ENCODE measurements at places on chromosomes 2 and 18.

- no peak for DNase-seq
These were observed 288.9 kb upstream of the ETAA1 start for GRCh38 chr2:67108231-67108630.

DNA sequence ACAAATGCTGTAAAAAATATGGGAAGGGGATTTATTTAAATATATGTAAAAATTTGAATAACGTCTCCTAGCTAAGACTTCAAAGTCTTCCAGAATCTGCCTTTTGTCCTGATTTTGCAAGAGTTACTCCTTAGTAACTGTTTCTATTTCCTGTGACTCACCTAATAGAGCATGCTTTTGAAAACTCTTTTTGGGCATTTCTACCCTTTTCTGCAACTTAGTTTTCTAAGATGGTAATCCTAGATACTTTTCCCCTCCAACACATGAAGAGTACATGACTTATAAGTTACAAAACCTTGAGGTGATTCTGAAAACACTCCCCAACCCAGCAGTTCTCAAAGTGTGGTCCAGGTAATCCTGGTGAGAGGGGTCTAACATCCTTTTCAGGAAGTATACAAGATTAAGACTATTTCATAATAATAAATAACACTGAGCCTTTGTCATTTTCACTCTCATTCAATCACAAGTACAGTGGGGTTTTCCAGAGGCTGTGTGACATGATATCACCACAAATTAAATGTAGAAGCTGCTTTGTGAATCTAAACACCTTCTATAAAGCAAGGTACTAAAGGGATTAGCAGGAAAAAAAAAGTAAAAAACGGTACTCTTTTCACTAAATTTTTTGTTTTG lies 31.9 kb downstream of the PPP4R3B start:
- peak; percentile 18 for DNase-seq

DNA sequence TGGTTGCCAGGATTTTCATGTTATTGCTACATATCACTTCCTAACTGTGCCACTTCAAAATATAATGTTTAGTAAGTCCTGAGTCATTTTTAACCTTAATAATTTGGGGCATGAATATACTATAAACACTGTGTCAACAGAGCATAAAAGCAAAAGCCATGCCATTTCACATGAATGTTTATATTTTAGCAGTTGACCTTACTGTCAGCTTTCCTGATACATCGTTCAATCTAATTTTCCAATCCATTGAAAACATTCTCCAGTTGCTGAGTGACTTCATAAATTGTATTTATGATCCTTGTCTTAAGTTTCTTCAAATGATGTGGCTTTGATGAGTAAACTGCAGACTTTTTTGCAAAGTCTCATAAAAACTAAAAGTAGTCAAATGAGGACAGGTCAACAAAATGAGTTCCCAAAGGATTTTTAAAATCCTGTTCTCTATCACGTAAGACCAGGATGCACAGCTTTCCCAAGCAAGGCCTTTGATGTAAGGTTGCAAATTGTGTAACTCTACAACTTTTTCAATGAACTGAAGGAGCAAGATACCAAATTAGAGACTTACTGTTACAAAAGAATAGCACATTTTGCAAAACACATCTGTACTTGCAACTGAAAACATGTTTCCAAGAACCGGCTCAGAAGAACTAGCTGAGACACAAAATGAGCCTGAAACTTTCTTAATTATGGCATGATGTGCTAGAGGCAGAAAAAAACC lies 117.7 kb downstream of the SATB2 start:
- no peak for DNase-seq

DNA sequence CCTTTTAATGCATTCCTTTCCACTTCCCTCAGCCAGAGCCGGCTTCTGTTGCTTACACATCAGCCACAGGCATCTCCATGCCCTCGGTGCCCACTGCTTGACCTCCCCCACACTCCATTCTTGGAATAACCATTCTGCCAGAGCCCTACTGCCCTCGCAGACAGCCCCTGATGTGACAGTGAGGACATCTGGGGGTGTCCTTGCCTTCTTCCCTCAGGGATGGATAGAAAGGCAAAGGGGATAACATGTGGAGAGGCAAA lies 6.4 kb upstream of the NPPC start:
- no peak for DNase-seq

- peak; percentile 68 for DNase-seq
These were observed 5.9 kb downstream of the CTLA4 start for GRCh38 chr2:203873461-203873860.

- DNase-seq: no peak
These were observed 67.6 kb downstream of the DHRS9 start for GRCh38 chr2:169136885-169137534.

GRCh38 chr2:237403024-237403882 lies 10.7 kb downstream of the COL6A3 start:
- DNase-seq: no peak

DNA sequence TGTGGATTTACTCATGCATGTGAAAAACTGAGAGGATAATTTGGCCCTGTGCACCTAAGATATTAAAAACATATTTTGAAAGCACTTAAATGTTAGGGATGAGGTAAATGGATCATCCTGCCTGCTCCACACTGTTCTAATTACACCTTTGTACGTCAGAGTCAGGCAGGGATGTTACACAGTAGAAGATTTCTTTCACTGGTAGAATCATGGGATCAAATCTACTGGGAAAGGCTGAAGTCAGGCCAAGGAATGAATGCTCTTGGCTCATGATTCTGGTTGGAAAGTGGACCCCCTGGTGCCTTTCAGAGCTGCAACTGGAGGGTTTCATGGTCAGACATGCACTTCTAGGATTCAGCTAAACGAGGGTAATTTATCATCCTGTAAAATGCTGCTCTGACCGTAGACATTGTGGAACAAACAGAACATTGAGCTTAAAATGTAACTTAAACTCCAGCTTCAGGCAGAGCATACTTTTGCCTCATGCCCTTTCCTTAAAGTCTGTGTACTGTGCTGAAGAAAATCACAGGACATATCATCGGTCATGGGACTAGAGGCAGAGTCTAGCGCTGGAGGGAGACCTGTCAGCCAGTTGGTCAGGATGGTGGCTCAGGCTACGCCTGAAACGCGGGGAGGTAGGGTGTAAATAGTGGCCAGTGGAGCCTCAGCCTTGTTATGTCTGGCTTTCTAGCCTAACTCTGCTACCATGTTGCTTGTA lies 4.9 kb downstream of the KCNE4 start:
- DNase-seq: no peak

DNA sequence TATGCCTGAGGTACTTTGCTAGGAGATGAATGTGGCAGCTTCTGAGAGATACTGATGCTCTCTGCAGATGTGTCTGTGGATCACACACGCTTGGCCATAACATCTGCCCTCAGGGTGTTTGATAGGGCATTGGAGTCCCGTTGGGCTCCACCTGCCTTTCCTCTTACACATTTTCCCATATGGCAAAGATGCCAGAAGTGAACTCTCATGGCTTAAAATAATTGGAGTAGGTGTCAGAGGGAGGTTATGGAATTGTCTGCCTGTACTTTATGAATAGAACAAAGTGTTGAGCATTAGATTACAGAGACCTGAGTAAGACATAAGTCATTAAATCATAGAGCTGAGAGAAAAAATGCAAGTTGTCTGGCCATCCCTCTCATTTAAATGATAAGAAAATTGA lies 75.3 kb upstream of the PNPT1 start:
- no peak for DNase-seq

DNA sequence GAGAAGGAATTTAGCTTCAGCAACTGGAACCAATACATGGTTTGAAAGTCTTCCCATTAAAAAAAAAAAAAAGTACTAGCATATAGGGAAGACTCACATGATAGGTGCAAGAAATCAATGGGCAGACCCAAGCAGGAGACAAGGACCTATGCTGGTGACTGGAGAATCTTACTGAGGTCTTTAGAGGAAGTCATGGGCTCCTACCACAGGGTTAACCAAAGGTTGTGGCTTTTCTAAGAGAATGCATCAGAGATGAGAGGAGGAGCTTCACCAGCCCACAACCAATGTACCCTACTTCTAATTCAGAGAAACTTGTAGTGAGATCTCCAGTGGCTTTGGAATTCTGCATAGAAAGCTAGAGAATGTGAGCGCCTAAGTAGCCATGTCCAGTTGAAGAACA lies 207.4 kb downstream of the NCKAP5 start:
- DNase-seq: no peak

DNA sequence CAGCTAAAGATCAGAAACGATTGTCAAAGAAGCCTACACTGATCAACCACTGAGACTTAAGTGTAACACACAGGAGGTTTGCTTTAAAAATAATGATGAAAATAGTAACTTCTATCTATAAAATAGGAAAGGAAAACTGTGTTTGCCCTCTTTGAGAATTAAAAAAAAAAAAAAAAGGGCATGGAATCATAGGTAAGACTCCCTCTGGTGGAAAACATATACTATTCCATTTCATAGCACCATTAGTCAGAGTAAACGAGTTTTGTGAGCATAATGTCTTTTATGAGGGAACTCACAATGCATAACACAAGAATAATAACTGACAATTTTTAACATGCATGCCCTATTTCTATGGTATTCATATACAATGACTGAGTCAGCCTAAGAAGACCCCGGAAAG lies 36.3 kb downstream of the SLC35F5 start:
- no peak for DNase-seq

GRCh38 chr18:59861963-59862819 lies 37.6 kb upstream of the PMAIP1 start:
- no peak for DNase-seq

DNA sequence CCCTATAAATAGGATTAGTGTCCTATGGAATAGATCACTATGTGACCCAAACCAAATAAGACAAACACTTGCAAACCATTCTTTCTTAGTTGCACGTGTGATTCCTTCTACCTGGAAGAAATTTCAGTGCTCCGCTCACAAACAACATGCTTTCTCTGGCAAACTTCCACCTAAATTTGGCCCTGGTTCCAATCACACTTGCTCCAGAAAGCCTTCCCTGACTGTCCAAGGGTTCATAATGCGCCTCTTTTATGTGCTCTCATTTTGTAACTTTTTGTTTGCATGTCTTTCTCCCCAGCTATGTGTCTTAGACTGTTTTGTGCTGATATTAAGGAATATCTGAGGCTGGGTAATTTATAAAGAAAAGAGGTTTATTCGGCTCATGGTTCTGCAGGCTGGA lies 69.8 kb downstream of the GRB14 start:
- no peak for DNase-seq

DNA sequence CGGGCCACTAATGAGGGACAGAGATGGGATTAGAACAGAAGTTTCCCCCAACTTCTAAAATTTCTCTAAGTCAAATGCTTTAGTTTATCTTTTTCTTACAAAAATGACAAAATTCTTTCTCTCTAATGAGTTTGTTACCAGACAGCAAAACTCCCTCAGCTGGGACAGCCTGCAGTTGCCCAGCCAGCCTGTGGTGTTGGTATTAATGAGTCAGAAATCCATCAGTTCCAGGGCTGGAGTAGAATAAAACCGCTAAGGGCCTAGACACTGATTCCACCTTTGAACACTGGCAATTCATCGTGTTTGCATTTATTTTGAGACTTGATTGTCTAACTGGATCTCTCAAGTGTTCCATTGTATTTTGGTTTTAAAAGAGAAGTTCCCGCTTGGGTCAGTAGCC lies 38.3 kb upstream of the SMAD2 start:
- no peak for DNase-seq

- no peak for DNase-seq
These were observed 59.0 kb downstream of the MOGAT1 start for GRCh38 chr2:222730366-222730999.

GRCh38 chr18:70431203-70431624 lies 142.4 kb downstream of the SOCS6 start:
- DNase-seq: no peak

GRCh38 chr18:30987467-30988241 lies 54.9 kb downstream of the DSC3 start:
- no peak for DNase-seq

- DNase-seq: no peak
These were observed 4.3 kb downstream of the MYL12A start for GRCh38 chr18:3251963-3252277.

- DNase-seq: no peak
These were observed 144.3 kb upstream of the SERTAD2 start for GRCh38 chr2:64797881-64798575.

DNA sequence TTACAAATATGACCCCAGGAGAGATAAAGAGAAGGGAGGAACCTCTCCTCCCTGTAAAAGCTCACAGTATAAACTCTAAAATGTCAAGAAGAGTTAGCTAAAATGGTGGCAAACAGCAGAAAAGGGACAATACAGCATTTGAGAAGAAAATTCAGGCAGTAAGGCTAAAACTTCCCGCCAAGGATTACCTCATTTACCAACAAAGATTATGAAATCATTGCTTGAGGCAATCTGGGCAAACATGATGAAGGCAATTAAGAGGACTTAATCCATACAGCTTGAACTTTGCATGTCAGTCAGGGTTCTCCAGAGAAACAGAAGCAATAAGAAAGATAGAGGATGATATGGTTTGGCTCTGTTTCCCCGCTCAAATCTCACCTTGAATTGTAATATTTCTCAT lies 81.4 kb downstream of the CMPK2 start:
- no peak for DNase-seq

- no peak for DNase-seq
These were observed 4.6 kb upstream of the SDC1 start for GRCh38 chr2:20229322-20230113.

DNA sequence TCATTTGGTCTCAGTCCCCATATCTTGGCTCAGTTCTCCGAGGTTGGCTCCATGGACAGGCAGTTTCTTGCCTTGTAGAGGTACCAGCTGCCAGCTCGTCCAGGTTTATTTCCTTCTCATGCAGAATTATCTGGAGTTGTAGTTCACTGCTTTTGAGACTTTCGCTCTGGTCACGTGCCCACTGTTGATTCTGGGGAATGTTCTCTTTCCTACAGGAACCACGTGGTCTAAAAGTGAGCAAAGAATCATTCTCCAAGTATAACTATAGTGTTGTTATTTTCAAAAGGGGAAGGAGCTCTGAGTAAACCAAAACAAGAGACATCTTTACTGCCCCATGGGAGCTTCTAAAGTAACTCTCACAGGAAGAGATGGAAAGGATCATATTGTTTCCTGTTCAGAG lies 41.2 kb upstream of the RAB27B start:
- no peak for DNase-seq

DNA sequence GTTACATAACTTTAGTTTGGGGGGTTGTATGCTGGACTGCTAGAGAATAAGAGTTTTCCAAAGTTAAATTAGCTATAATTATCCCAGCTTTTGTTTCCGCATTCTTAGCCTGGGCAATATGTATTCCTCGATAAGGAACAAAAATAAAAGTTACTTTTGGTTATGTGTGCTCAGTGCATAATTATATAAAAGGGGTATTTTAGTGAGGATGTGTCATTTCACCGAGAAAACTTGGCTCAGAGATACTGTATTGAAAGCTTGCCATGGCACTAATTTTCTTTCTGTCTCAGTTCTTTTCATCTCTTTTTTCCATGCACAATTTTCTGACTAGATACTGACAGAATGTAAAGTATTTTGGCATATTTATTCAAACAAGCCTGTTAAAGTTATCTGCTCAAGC lies 28.2 kb downstream of the ARHGAP15 start:
- no peak for DNase-seq

GRCh38 chr2:102166189-102166845 lies 20.5 kb upstream of the IL1RL2 start:
- no peak for DNase-seq

DNA sequence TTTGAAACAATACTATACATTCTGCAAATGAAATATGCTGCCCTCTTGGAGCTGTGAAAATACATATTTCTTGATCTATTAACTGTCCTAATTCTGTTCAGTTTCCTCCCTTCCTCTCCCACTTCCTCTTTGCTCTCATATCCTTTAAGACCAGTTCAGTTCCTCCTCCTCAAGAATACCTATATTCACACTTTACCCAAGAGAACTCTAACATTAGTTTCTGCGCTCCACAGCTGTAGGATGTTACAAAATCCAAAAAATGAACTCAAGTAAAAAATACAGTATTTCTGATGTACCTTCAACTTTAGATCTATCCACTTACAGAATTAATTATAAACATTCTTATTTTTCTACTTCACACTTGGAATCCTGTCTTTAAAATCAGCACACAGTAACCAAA lies 5.4 kb downstream of the ITSN2 start:
- DNase-seq: no peak
